ENCODE measurements at places on chromosomes 5 and 9.

DNA sequence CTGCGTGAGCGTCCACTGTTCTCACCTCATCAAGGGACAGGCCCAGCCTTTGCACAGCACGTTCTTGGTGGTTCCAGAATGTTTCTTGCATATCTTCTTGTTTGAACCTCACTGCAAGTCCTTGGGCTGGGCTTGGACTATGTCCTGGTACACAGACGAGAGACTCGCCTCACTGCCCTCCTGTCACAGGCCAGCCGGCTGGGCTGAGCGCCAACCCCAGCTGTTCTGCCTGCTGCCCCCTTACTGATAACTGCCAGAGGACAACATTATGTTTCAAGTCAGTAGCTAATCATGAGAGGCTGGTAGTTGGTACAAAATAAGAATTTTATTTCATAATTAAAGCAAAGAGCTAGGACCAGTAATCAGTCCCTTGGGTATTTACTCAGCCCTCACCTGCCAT lies 52.8 kb upstream of the LRRTM2 start:
- DNase-seq: peak; percentile 25

DNA sequence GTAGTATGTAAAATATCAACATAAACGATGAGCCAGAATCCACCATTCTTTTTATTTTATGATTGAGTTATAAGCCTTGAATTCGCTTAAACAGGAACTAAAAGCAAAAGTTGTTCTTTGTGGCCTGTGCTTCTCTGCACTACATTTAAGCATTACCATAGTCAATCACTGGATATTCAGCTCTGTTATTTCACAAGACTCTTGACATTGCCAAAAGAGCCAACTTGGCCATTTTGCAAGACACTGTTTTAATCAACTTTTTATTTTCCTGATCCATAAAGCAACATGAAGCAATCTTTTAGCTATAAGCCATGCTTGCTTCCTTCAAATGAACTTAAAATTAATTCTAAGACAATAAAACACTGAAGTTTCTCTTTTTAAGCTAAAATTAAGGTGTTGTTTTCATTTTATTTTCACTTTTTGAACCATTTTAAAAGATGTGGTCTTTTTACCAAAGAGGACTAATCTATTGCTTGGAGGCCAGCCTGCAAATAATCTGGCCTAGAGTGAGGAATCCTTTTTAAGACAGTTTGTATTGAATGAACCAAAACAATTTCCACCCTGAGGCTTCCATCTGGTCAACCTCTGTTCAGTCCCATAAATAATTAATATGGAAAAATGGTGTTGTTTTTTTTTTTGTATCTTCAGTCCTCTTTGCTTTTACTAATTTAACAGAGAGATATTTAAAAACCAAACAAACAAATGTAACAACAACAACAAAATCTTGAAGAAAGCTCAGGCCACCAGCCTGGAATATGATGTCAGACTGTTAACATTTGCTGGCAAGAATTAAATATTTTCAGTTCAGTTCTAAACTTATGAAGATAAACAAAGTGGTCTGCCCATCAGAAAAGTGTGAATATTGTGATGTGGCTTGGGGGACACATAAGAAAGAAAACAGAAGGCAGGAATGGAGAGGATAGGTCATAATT lies 274.4 kb downstream of the MARCHF11 start:
- no peak for DNase-seq

DNA sequence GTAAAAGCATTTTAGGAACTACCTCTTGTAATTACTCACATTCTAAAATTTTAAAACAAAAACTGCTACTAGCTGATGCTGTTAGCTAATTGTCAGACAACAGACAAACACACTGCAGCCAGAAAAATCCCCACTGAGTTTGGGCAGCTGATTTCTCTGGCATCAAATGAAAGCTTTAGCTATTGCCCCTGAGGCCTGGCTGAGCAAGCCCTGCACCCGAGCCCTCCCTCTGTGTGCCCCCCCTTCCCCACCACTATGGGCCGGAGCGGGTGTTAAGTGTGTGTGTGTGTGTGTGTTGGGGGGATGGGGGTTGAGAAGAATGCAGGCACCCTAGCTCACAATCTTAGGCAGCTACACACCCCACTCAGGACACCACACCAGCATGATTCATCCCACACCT lies 2.4 kb downstream of the NEUROG1 start:
- DNase-seq: no peak

GRCh38 chr5:156128026-156128425 lies 198.9 kb upstream of the SGCD start:
- DNase-seq: no peak

DNA sequence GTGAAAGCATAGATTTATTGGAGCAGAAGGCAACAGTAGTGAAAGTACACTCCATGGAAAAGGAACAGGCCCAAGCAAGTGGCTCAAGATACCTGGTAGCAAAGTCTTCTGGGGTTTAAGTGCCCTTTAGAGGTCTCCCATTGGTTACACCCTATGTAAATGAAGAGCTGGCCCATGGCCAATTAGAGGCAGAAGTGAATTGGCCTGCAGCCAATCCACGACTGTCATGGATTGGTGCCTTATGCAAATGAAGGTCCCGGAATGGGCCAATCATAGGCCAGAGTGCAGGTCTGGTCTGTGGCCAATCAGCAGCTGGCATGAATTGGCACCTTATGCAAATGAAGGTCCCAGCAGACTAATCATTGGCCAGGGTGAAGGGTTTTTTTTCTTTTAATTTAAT lies 64.2 kb upstream of the PCSK5 start:
- DNase-seq: no peak

DNA sequence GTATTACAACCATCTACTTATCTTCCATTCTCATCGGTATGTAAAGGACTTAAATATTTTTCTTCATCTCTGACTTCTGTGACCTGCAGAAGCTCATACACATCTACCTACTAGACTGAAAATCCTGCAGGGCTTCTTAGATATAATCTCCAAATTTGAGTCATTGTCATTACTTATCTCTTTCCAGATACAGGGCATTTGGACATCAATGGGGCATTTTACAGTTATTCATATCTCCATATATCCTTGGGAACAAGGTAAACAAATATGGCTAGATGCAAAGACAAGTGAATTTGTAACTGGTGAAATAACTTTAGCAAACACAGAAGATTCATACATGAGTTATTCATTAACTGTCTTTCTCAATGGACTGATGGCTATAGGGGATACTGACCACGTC lies 37.7 kb upstream of the IL7R start:
- DNase-seq: no peak

GRCh38 chr5:128876569-128877382 lies 88.5 kb upstream of the SLC27A6 start:
- no peak for DNase-seq
